Stomach (tissue), 19 donors: ENCODE measurements at places on chromosomes 4 and X. TPM values are rescaled to one million over a fixed set of nuclear protein-coding genes. Genes with fewer than 3 reads are reported as not detected.

TREX2 gene
- not detected for total RNA-seq

GPM6B gene
- 67.9 TPM for total RNA-seq

NLRP2B gene
- not detected for total RNA-seq

SLIT2 gene
- total RNA-seq: 57.3 TPM

F8A3 gene
- 92.7 TPM for total RNA-seq

CYSLTR1 gene
- 4.2 TPM for total RNA-seq

RAB41 gene
- total RNA-seq: not detected

RASSF6 gene
- total RNA-seq: 13.4 TPM

GCNA gene
- total RNA-seq: 18.3 TPM

MAGEA4 gene
- not detected for total RNA-seq

PLAC1 gene
- not detected for total RNA-seq

NUDT11 gene
- total RNA-seq: not detected

NEIL3 gene
- total RNA-seq: 1.7 TPM

ARR3 gene
- not detected for total RNA-seq

COL25A1 gene
- total RNA-seq: not detected

LRP2BP gene
- not detected for total RNA-seq

RASGEF1B gene
- 9.6 TPM for total RNA-seq

ETDB gene
- total RNA-seq: not detected

ELF2 gene
- 115 TPM for total RNA-seq

ALAS2 gene
- total RNA-seq: not detected

HSFX2 gene
- 1.7 TPM for total RNA-seq

GLRA3 gene
- total RNA-seq: not detected

PPEF1 gene
- total RNA-seq: not detected

WWC2 gene
- 35.4 TPM for total RNA-seq

SOX3 gene
- not detected for total RNA-seq
